ENCODE measurements at places on chromosomes 4 and X. TPM values are rescaled to one million over a fixed set of nuclear protein-coding genes. Genes with fewer than 3 reads are reported as not detected.

DNA sequence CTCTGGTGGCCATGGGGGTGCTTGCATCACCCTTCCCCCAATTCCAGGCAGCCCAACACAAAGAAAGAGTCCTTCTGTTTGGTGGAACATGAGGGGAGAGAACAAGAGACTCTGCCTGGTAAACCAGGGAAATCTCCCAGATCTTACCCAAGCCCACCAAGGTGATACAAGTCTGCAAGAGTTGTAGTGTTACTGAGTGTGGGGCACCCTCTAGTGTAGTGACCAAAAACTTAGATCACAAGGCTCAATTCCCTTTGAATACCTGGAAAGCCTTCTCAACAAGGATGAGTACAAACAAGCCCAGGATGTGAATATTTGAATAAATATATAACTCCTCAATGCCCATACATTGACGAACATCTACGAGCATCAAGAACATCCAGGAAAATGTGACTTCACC is 64.7 kb downstream of the IL13RA2 start:
- DNase-seq: no peak
- H3K4me1 ChIP-seq: no peaks in the 10 kb centered on the region
- H3K36me3 ChIP-seq: no peaks in the 10 kb centered on the region
- H3K27me3 ChIP-seq: no peaks in the 10 kb centered on the region

The MGAT4D gene
- not detected for total RNA-seq

GRCh38 chr4:55866290-55866907 is 13.0 kb downstream of the EXOC1 start:
- no peaks in the 10 kb centered on the region for H3K27me3 ChIP-seq
- peak overlapping the region; percentile 76 for H3K27ac ChIP-seq
- no peak for DNase-seq
- H3K4me3 ChIP-seq: no peak overlapping the region
- no peaks in the 10 kb centered on the region for H3K36me3 ChIP-seq
- H3K4me1 ChIP-seq: peaks cover 33% of the 10 kb centered on the region

The FAM47A gene
- not detected for total RNA-seq

DNA sequence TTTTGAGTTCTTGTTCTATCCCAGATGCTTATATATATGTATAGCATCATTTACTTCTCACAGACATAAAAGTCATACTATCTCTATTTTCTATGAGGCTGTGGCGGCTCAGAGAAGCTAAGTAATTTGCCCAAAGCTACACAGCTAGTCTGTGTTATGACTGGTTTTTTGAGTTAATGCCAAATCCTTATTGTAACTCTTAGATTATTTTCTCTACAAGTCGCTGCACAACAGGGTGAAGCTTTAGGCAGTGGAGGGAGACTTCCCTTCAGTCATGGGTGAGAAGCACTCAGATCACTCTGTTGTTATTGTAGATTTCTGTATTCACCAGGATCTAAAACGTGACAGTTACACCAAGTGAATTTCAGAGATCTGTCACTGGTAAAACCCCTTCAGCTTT is 48.1 kb downstream of the WWC2 start:
- no peak overlapping the region for H3K27ac ChIP-seq
- no peaks in the 10 kb centered on the region for H3K27me3 ChIP-seq
- H3K4me1 ChIP-seq: no peaks in the 10 kb centered on the region
- DNase-seq: no peak
- no peak overlapping the region for H3K4me3 ChIP-seq
- no peaks in the 10 kb centered on the region for H3K36me3 ChIP-seq

GRCh38 chr4:94256144-94256783 is 48.6 kb downstream of the SMARCAD1 start:
- H3K27me3 ChIP-seq: no peaks in the 10 kb centered on the region
- H3K4me3 ChIP-seq: no peak overlapping the region
- peaks cover 22% of the 10 kb centered on the region for H3K4me1 ChIP-seq
- H3K36me3 ChIP-seq: no peaks in the 10 kb centered on the region
- no peak overlapping the region for H3K27ac ChIP-seq

DNA sequence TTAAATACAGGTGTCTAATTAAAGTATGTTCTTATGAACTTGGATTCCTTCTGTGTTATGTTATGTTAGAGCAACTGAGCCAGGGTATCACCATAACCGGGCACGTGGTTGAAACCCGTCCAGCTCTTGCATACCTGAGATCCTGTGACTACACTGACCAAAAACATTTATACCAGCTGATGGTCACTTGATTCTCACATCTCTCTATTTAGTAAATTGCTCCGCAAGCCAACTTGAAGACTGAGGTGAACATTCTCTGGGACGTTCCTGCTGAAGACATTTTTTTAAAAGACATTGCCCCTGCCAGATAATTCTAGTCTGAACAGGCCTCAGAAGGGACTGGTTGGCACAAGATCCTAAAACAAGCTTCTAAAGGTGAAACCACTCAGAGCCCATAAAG is 550.0 kb upstream of the DIPK2B start:
- H3K27ac ChIP-seq: no peak overlapping the region
- no peak overlapping the region for H3K4me3 ChIP-seq
- H3K36me3 ChIP-seq: no peaks in the 10 kb centered on the region
- no peaks in the 10 kb centered on the region for H3K4me1 ChIP-seq
- no peak for DNase-seq

The DDX3X gene
- 209 TPM for total RNA-seq

DNA sequence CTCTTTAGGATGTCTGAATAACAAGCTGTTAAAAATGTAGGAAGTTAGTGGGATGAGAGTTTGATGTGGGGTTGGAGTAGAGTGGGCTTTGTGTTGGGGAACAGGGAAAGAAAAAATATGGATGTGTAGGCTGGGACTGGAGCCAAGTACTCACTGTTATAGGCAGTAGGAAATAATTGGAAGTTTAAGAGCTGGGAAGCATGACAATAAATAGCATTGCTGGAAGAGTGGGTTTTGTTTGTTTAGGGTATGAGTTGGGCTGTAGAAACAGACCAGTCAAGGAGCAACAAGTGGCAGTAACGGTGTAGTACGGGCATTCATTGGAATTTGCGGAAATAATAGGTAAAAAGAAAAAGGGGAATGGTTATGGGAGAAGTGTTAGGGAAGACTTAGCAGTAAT is 81.6 kb downstream of the KDM6A start:
- no peak overlapping the region for H3K4me3 ChIP-seq
- H3K4me1 ChIP-seq: peaks cover 3% of the 10 kb centered on the region
- no peak for DNase-seq
- H3K36me3 ChIP-seq: no peaks in the 10 kb centered on the region
- no peaks in the 10 kb centered on the region for H3K27me3 ChIP-seq
- H3K27ac ChIP-seq: no peak overlapping the region

DNA sequence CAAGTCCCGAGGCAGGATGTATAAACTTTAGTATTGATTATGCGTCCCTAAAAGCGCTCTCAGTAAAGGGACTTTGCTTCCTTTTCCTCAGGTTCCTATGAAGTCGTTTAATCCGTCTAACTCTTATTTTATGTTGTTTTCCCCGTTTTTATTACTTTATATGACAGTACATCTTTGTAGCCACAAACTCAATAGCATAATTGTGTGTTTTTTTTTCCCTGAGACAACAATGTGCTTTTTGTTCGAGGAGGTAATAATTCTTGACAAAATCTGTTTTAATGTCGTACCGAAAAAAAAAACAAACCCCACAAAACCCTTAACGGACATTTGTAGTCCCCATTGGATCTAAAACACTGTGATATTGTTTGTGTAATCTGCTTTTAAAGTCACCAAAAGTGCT is 17.9 kb upstream of the PPP2R3B start:
- no peaks in the 10 kb centered on the region for H3K4me1 ChIP-seq
- no peak for DNase-seq
- no peaks in the 10 kb centered on the region for H3K27me3 ChIP-seq

DNA sequence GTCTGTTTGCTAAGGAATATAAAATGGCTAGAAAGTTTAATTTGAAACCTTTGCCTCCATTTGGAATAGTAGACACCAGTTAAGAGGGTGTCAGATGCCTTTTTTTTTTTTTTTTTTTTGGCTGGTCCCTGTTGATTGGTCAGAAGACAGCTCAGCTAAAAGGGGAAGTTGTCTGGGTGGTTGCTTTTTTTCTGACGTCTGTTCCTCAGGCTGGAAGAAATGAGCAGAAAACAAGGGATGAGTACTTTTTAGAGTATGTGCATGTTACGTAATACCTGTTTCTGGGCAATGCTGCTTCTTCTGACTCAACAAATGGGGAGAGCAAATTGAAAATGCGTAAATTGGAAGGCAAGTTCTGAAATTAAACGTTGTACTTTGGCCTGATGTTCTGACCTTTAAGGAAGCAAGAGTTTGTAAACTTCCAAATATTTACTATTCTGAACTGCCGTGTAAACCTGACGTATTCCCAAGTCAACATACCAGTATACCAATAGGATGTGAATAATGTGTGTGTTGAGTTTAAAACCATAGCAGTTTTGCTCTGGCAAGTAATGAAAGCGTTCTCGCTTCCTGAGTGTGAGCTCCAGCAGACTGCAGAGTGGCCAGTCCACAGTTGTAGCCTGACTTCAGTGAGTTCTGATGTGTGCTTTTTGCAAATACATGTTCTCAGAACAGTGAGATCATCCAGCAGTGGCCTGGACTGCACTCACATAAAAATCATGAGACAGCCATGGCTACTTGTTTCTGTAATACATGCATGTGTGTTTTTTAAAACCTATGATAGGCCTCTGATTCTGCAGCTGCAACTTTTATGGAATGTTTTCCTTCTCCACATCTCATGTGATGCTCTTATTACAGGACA is 1.7 kb downstream of the SAT1 start:
- H3K4me1 ChIP-seq: peaks cover 25% of the 10 kb centered on the region
- peak overlapping the region; percentile 97 for H3K27ac ChIP-seq
- H3K27me3 ChIP-seq: no peaks in the 10 kb centered on the region

DNA sequence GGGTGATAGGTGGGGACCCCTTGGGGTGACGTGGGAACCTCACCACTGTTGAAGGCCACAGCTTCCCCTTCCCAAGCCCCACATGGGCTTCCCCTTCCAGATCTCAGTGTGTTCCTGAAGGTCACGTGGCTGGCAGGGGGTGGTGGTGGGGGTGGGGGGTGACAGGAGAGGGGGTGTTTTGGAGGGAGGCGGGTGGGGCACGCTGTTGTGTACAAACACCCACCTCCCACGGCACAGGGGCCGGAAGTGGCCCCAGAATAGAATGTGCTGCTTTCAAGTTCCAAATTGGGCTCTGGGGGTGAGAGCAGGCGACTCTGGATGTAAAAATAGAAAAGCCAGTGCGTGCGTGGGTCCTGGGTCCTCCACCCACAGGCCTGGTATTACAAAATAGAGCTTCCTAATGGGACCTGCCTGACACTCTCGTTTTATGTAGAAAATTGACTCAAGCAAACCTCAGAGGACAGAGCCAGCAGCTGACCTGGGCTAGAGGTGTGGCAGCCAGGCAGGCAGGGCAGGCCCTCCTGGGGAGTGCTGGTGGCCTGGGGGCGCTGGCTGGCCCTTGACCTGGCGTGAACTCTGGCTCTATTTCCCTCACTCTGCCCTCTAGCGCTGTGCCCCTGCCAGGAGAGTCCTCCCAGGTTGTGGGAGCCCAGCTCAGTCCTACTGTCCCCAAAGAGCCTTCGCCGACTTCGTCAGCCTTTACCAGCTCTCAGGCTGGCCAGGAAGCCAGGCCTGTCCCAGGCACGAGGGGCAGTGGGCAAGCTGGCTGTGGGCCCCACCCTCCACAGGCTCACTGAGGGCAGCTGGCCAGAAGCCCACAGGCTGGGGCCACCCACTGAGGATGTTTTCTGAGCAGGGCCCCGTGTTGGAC is 5.4 kb upstream of the SH3BP2 start:
- no peaks in the 10 kb centered on the region for H3K36me3 ChIP-seq
- H3K27ac ChIP-seq: peak overlapping the region; percentile 71
- no peak overlapping the region for H3K4me3 ChIP-seq

DNA sequence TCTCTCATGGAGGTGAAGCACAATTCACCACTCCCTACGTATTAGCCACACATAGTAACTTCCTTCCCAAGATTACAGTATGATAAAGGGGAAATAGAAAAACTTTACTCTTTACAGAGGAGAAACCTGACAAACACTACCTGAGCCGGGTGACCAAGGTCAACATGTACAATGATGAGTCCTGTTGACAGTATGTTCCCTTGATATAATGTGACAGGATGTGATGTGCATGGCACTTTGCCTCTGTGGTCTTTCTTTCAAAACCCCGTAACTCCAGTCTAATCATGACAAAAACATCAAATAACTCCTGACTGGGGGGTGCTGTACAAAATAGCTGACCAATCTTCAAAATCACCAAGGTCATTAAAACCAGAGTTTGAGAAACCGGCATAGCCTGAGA is 60.6 kb downstream of the CD99L2 start:
- no peaks in the 10 kb centered on the region for H3K36me3 ChIP-seq
- no peaks in the 10 kb centered on the region for H3K27me3 ChIP-seq
- no peak overlapping the region for H3K4me3 ChIP-seq
- no peak overlapping the region for H3K27ac ChIP-seq
- no peak for DNase-seq
- H3K4me1 ChIP-seq: no peaks in the 10 kb centered on the region

The PNMA6A gene
- total RNA-seq: not detected

GRCh38 chr4:120293341-120293740 is 226.7 kb upstream of the MAD2L1 start:
- no peaks in the 10 kb centered on the region for H3K27me3 ChIP-seq
- no peak overlapping the region for H3K27ac ChIP-seq
- H3K4me1 ChIP-seq: no peaks in the 10 kb centered on the region
- no peak for DNase-seq
- no peaks in the 10 kb centered on the region for H3K36me3 ChIP-seq
- no peak overlapping the region for H3K4me3 ChIP-seq

GRCh38 chrX:129019412-129019811 is 503.9 kb downstream of the SMARCA1 start:
- no peak for DNase-seq
- no peaks in the 10 kb centered on the region for H3K4me1 ChIP-seq
- H3K27me3 ChIP-seq: no peaks in the 10 kb centered on the region
- no peak overlapping the region for H3K4me3 ChIP-seq

DNA sequence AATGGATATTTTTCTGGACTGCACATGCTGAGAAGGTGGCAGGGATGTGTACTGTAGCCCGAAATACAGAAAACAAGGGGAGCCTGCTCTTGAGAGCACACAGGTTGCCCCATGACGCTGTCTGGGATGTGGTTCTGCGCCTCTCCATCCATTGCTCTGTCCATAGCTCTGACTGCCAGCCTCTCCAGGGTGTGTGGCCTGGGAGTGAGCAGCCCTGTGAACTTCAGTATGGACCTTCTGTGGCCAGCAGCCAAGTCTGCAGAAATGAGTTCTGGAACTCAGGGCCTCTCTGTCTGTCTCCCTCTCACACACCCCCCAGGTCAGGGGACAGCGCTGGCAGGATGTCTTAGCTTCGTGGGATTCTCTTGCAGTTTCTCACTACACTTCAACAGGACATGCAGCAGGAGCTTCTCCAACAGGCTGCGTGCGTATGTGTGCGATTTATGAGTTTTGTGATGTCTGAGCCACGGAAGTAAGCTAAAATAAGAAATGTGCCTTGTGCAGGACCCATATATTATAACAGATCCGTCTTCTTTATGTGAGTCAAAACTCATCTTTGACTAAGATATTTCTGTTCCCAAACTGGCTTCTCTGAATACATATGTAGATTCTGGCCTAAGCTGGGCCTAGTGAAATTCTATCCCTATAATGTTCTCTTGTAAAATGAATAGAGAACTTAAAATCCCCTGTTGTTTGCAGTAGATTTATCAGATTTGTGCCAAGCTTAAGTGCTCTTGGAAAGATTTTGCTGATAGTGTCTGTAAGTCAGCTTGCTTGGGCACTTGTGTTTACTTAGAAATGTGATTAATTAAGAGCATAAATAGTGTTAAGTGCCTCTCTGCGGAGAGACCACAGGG is 40.0 kb downstream of the PROM1 start:
- H3K4me1 ChIP-seq: peaks cover 6% of the 10 kb centered on the region
- H3K36me3 ChIP-seq: no peaks in the 10 kb centered on the region
- peak overlapping the region; percentile 18 for H3K27ac ChIP-seq
- H3K4me3 ChIP-seq: no peak overlapping the region
- H3K27me3 ChIP-seq: no peaks in the 10 kb centered on the region

The SMIM20 gene
- 3.6 TPM for total RNA-seq

The PDE5A gene
- 1.9 TPM for total RNA-seq

All from esophagus squamous epithelium (tissue), 5 donors.